ENCODE measurements at places on chromosomes 1 and 21. TPM values are rescaled to one million over a fixed set of nuclear protein-coding genes. Genes with fewer than 3 reads are reported as not detected.

DNA sequence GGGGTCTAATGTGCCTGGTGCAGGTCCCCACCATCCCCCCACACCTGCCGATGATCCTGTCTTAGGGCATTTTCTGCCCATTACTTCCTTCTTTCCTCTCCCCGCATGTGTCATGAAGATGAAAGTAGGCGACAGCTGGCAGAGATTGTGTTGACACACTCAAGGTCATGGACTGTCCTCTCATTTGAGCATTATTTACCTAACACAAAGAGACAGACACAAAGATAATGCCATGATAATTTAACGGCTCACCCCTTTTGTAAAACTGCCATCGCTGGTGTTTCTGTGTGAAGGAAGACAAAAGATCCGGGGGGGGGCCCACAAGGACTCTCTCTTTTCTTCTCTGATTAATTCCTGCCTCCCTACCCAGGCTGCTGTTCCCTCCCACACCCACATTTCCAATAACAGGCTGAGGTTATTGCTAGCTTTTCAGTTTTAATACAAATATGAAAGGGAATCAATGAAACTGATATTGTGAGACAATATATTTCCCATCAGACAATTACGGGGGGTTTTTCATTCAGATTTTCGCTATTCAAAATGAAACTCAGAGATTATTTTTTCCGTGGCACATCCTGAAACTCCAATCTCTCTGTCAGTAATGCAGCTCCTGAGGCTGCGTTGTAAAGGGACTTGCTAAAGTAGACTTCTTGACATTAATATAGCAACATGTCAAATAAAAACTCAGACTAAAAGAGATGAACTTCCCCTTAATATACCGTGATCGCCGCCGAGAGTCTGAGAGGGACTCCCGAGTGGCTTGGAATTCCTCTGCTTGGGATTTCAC is 561.1 kb downstream of the NPHP4 start:
- no peak overlapping the region for H3K27ac ChIP-seq
- DNase-seq = no peak
- no peaks in the 10 kb centered on the region for H3K27me3 ChIP-seq
- no peak overlapping the region for H3K4me3 ChIP-seq
- H3K36me3 ChIP-seq = no peaks in the 10 kb centered on the region

DNA sequence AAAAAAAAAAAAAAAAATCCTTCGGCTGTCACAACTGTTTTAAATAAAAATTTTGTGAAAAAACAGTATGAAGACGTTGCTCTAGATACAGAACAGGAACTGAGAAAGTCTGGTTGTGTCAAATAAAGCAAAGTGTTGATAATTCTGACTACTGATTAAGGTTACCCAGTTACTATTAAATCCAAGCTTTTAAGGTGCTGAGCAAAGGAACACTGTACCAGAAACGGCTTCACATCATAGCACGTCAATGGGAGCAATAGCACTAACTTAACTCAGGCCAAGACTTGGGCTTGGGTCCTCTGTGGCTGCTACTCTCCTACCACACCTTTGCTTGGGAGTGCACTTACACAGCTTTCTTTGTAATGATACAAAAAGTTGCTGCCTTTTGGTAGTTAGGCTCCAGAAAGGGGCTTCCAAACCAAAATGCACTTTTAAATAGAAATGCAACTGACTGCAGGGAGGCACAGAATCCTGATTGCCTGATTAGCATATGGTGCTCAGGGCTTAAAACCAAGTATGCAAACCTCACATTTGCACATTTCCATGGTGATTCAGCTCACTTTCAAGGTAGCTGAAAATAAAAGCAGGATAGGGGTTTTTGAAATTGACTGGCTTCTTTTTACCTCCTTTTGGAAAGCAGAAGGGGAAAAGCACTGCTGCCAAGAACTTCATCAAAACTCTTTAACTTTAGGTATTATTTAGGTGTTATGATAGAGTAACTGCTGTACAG is 6.3 kb downstream of the MCL1 start:
- H3K4me3 ChIP-seq = peak overlapping the region; percentile 89
- H3K27me3 ChIP-seq = no peaks in the 10 kb centered on the region
- peak overlapping the region; percentile 98 for H3K27ac ChIP-seq
- no peak for DNase-seq
- peaks cover 44% of the 10 kb centered on the region for H3K36me3 ChIP-seq

The HES5 gene
- total RNA-seq = not detected

GRCh38 chr1:88351960-88352359 is 332.1 kb upstream of the PKN2 start:
- no peaks in the 10 kb centered on the region for H3K27me3 ChIP-seq
- H3K4me3 ChIP-seq = no peak overlapping the region
- no peaks in the 10 kb centered on the region for H3K36me3 ChIP-seq
